CD4-positive, alpha-beta T cell treated with Interleukin-1 beta for 1 hour (primary cell): ENCODE measurements at places on chromosomes 2 and 18.

DNA sequence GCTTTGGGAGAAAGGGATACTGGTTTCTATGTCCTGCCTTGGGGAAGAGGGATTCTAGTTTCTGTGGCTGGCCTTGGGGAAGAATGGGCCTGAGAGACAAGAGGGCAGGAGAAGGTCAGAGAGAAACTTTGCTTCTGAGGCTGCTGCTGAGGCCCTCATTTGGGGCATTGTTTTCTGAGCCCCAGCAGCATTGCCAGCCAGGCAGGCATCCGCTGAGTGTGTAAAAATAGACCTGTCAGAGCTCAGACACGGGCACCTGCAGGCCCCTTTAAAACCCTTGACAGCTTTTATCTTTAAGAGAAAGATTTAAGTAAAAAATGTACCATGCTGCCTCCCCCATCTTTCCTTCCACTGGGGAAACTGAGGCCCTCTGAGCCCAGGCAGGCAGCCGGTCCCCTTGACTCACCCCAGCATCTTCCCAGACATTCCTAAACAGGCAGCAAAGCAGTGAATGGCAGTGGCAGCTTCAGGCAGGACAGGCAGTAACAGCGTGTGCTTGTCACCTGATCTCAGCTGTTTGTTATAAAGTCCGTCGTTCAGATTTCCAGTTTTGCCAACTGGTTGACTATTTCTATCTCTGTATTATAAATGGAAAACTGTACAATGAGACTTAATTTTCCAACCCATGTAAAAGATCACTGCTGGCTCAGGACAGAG lies 27.6 kb downstream of the MLPH start:
- no peak for DNase-seq

GRCh38 chr2:119496682-119497081 lies 27.6 kb downstream of the SCTR start:
- no peak for DNase-seq

DNA sequence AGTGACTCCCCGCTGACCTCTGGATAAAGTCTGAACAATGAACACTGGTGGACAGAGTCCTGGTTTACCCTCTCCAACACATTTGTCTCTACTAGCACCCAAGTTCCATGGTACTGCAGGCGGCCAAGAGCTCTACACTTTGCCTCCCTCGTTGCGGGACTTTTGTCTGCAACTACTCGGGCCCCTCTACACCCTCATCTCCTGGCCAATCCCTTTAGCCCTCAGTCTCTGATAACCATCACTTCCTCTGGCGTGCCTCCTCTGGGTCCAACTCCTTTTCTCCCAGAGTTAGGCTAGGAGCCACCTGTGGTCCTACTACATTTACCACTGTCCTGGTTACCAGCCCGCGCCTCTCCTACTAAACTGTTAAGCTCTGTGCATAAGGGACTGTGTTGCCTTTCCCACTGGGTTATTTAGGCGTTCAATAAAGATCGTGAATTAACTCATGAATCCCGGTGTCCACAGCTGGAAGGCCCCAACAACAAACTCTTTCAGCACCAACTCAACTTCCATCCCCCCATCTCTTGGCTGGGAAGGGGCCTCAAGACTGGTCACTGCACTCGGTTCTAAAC lies 757 bp downstream of the HDHD2 start:
- DNase-seq: no peak

DNA sequence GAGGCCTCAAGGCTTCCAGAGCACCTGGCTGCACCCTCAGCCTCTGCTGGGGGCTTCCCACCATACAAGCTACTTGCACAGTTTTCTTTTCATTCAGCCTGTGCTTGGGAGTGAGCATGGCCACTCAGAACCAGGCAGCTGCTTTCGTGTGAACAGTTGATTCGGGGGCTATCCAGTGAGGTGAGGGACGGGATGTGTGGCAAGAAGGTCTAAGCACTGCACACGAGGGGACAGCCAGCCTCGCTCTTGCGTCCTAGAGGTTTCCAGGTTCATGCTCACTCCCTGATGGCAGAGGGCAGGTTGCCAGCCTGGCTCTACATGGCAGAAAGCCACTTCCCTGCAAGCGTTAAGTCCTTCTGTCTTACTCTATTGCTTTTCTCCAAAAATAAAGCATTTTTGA lies 146.2 kb downstream of the MBP start:
- DNase-seq: no peak

- DNase-seq: no peak
These were observed 274.9 kb upstream of the GYPC start for GRCh38 chr2:126381091-126381490.

DNA sequence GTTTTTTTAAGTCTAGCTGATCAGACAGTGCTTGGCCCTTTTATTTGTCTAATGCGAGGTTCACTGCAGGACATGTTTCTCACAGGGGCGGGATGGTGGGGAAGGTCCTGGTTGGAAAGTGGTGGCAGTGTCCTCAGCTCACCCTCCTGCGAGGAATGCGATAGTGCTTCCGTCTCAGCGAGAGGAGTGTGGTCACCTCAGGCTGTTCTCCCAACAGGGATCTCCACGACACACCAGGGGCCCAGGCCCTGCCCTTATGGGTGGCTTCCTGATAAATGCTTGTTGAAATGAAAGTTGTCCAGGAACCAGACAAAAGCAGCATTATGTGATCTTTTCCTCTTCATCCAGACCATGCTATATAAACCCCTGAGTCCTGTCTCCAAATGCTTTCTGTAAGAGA lies 70.1 kb downstream of the BOLA3 start:
- no peak for DNase-seq

DNA sequence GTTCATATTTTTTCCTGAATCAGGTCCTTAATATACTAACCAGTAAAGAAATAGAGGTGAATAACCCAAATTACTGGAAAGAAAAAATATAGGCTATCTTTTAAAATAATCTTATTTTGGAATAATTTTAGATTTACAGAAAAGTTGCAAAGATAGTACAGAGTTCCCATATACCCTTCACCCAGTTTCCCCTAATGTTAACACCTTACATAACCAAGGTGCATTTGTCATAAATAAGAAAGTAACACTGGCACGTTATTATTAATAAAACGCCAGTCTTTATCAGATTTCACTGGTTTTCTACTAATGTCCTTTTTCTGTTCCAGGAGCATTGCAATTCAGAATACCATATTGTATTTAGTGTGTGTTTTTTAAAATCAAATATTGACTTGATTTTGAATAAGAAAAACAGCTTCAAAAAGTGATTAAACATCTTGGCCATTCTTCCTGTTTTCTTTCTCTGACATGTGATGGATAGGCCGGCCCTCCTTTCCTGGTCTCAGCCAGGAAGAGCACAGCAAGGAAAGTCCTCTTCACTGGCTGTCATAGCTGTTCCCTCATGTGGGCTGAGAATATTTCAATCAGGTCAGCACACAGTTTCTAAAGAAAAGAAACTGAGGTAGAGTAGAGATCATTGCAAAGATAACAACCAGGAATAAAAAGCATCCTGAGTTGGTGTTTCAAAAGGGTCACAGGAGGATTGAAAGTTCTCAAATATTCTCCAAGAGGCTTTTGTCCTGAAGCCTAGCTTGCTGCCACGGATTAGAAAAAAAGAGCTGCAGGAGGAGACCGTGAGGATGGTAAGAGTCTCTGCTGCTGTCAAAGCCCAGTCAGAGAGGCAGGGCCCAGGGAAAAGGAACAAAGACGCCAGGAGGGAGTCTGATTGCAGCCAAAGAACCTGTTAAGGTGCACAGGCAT lies 79.3 kb upstream of the ARL5A start:
- DNase-seq: no peak

- no peak for DNase-seq
These were observed 30.7 kb downstream of the MAPK4 start for GRCh38 chr18:50590593-50590992.

GRCh38 chr18:31983020-31983419 lies 35.6 kb upstream of the RNF125 start:
- DNase-seq: no peak

DNA sequence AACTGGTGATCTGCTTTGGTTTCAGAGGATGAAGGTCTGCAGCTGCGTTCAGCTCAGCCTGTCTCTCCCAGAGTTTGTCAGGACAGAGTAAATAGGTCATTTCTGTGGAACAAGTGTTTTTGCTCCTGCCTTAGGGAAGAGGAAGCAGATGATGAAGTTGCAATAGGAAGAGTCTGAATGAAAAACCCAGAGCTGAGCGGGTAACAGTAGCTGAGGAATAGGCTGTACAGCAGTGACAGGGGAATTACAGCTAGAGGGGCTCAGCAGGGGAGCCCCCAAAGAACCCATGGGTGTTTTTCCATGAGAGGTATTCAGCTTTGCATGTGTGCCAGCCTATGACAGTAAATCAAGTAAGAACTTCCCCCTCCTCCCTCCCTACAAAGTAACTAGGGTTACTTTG lies 10.3 kb upstream of the CYBRD1 start:
- no peak for DNase-seq

DNA sequence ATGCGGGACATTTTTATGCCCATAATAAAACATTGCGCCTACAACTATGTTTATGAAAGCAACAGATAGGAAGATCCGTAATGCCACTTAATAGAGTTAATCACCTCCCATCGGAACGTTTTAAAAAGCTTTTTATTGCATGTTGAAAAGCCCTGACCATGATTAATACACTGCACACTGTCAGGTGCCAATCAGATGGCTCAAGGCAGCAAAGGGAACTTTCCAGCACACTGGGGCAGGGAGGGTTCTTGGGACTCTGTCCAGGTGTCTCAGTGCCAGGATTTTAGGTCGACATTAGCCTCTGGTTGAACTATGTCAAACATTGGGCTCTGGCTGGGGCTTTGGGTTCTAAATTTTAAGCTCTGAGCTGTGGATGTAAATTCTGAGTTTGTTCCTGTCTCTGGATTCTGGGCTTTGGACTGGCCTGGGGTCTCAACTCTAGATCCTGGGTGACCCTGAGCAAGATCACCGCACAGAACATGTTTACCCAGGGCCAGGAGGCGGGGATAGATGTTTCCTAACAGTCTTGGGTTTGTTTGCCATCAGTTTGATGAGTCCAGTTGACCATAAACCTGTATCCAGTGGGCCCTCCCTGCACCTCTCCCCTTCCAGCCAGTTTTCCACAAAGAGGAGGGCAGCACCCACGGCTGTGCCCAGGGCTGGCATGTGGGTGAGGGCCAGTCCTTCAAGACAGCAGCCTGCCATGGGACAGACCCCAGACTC lies 262.7 kb downstream of the ATAD2B start:
- no peak for DNase-seq

DNA sequence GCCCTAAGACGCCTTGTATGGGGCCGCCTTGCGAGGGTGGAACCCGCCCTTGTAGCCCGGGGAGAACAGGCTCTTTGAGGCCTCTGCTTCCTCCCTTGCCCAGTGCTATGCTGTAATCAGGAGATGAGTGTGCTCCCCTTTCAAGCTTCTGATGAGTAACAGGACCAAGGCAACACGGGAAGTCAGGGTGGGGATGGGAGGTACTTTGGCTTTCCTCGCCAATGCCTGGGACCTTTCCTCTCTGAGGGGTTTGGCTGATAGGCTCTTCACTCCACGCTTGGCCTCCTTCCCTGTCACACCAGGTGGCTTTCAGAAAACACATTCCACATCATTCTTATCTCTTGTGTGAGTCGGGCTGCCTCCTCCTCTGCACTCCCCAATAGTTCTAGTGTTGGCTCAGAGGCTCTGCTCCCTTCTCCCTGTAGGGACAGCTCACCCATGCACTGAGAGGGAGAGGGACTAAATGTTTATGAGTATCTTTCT lies 223.7 kb upstream of the TRIB2 start:
- DNase-seq: peak; percentile 51

DNA sequence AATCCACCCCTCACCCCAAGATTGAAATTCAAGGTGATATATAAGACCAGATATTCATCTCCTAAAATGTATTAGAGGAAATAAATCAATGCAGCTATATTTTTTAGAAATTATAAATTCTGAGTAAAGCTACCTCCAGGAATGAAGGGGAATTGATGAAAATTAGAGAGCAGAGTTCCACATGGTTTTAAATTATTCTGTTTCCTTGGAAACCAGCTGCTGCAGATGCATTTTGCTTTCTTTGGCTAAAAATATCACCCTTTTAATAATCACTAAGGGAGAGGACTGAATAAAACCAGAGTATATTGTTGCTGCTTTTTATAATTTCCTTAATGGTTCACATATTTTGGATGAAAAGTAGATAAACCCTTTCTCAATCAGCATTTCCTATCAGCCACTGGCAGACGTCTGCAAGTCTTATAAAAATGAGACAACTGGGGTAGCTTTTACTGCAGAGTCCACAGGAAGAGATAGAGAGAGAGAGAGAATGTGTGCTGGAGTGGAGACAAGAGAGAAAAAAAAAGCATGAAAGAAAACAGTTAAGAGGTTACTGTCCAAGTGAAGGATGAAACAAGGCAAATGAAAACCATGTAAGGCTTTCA lies 2.0 kb downstream of the CSRNP3 start:
- no peak for DNase-seq

DNA sequence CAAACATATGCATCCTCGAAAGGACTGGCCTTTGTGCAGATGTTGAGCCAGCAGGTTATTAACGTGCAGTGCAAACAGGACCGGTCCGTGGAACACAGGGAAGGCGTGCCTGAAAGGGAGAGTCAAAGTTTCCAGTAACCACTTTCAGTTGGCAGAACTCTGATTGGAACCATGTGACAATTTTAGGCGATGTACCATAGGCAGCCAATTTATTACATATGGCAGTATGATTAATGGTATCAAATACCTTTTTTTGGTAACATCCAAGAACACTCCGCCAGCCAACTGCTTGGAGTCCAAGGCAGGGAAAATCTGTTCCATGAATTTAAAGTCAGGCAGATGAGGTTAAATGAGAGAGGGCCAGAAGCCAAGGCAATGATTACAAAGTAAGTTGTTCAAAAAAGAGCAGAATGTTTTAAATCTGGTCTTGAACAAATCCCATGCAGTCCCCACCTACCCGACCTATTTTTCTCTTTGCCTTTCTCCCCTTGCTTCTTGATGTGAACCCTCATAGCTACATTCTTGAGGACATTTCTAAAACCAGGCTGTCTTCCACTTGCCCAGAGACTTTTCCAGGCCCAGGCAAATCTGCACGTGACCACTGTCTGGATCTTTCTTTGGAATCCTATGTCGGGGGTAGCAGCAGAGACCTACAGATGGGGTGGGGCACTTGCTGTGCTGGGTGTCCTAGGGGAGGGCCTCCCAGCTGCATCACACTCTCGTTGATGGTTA lies 351.7 kb downstream of the HRH4 start:
- DNase-seq: no peak

GRCh38 chr2:16303761-16304160 lies 361.9 kb downstream of the CYRIA start:
- no peak for DNase-seq
